Osteoblast (primary cell): ENCODE measurements at places on chromosomes 2 and 18.

- no peak for DNase-seq
Observed at GRCh38 chr18:6365385-6365784, 49.3 kb downstream of the L3MBTL4 start.

GRCh38 chr2:237631007-237631785 lies 3.8 kb downstream of the LRRFIP1 start:
- peak; percentile 81 for DNase-seq

- DNase-seq = peak; percentile 90
Observed at GRCh38 chr2:104857262-104858005, 3.5 kb downstream of the POU3F3 start.

DNA sequence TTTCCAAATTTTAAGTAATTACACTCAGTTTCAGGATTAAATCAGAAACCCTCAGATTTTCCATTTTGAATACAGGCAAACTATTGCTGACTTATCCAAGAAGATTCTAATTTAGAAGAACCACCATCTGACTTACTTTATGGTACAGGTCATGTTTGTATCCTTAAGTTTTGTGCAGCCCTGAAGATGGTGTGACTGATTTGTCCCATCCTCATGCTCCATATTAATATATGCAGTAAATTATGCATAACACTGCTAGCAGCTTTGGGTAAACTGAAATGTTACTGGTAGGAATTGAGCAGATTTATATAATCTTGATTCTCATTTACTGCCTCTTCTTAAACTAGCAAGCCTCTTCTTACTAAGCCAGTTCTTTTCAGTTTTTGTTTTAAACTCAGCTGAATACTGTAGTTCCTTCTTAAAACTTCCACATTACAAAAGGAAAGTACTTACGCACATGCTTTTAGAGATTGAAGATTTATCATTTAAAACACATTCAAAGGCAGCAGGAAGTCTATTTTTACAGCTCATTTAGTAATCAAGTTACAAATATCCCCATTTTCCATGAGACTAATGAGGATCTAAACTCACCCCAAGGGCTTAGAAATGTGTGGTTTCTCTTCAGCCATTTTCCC lies 25.7 kb downstream of the MEX3C start:
- no peak for DNase-seq

DNA sequence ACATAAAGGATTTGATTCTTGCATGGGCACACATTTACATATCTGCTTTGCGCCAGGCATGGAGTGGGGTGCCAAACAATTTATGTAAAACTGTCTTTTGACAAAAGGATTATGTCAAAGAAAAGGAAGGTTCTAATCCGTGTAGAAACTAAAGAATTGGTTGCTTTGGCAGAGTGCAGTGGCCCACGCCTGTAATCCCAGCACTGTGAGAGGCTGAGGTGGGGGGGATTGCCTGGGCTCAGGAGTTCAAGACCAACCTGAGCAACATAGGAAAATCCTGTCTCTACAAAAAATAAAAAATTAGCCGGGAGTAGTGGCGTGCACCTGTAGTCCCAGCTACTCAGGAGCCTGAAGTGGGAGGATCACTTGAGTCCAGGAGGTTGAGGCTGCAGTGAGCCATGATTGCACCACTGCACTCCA lies 1.1 kb upstream of the MTERF4 start:
- no peak for DNase-seq

DNA sequence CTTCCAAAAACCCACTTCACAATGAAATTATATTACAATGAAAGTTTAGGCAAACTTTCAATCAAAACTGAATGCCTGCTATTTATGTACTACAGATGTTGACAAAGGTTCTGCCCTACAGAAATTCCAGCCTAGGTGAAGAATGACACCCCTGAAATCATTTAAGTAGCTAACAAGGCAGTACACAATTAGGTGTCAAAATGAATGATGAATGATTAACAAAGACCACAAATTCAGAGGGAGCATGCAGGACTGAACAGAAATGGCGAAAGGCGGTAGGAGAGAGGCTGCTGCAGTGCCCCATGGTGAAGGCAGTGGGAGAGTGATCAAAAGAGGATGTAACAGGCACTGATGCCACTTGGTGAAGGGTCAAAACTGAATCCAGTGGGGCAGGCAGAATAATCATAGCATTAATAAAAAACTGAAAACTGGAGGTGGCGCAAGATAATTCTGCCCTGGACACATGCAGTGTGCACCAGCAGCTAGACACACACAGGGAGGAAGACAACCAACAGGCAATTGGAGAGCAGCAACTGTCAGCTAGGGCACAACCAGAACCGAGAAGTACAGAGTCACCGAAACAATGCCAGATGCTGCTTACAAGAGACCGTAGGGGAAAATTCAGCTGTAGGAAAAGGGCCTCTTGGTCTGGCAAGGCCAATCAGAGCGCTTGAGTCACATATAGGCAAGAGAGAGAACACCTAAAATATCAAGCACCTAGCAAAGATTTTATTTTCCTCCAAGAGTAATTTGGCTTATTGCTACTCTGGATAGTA lies 4.5 kb downstream of the TMEM131 start:
- DNase-seq = no peak

DNA sequence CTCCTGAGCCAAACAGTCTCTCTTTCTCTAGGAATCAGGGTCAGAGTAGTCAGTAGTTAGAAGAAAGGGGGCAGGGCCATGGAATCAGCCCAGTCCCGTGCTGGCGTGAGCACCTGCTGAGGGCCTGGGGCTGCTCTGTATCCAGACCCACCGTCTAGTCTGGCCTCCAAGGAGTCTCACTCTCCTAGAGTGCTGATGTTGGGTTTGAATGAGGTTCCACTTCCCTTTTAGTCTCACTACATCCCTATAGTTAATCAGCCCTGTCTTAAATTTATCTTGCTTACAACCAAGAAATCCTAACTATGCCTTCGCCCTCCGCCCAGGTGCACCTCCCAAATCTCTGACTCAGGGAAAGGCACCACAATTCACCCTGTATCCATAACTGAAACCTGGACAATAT lies 13.4 kb upstream of the KCTD1 start:
- DNase-seq = no peak

DNA sequence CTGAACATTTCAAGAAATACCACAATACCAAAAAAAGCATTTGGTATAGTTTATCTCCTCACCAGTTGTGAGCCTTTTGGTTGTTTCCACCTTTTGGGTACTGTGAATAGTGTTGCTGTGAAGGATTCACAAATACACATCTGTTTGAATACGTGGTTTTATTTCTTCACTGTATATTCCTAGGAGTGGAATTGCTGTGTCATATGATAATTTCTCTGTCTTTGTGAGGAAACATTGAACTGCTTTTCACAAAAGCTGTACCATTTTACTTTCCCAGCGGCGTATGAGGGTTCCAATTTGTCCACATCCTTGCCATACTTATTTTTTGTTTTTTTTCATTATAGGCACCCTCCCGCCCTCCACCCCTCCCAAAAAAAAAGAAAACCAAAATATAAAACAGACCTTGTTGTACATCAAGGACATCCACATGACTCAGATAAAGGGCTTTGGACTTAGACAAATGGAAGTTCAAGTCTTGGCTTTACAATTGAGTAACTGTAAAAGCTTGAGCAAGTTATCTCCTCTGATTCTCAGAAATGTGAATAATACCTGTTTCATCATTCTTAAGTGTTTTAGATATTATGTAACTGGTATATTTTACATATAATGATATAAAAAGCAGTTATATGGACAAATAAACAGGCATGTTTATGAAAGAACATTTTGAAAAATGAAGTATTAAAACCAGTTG lies 19.0 kb downstream of the UBE2E3 start:
- DNase-seq = no peak

- peak; percentile 45 for DNase-seq
Observed at GRCh38 chr2:195411219-195411687, 245.8 kb upstream of the SLC39A10 start.

DNA sequence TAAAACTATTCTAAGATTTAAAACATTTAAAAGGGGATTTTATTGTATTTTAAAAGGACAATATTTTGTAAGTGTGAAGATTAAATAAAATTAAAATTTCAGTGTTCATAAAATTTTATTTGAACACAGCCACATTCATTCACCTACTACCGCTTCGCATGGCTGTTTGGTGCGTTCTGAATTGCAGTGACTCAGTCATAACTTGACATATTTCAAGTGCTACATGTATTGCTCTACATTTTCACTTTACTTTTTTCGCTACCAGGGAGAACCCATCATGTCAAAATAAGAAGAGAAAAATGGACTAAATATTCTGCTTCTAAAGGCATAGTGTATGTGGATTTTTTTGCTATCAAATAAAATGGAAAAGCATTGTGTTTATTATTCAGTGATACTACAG lies 8.7 kb downstream of the PTH2R start:
- no peak for DNase-seq

- DNase-seq = no peak
Observed at GRCh38 chr2:177765698-177766097, 306.9 kb downstream of the PDE11A start.

DNA sequence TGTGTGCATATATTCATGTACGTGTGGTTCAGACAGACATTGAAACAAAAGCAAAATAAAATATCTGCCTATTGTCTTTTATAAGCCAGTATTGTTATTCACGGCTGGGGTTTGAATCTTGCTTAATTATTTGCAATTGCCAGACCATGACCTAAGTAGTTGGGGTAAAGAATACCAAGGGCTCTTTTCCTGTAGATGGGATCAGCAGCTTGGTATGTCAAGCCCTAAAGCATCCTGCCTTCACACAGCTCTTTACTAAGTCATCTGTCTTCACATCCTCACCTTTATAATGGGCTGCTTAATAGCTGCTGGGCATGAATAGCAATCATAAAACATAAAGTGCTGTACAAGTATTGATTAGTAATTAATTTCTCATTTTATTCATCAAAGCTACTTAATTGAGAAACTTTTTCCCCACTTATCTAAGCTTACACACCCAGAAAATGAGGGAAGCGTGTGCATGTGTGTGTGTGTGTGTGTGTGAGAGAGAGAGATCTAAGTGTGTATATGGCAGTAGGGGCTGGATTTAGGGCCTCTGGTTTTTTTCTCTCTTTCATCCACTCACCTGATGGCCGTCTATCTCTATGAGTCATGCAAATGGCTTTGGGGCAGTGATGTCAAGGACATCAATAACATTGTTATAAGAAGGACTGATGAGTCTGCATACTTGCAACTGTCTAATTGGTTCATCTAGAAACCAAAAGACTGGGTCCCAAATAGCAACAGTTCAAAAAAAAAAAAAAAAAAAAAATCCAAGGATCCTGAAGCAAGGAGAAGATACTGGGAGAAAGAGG lies 244.1 kb upstream of the TNP1 start:
- DNase-seq = no peak

DNA sequence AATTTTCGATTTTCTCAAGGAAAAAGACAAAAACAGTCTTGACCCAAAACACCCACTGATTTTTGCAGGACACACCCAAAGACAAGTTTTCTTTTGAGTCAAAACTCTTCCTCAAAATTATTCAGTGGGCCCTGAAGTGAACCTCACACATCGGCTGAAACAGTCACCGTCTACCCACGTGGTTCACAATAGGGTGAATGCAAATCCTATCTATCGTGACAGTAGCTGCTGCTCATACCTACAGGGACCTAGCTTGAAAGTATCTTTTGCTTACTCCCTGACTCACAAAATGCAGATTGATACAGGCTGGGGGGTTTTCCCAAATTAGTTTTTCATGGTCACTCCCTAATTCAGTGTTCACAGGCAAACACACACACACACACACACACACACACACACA lies 10.7 kb upstream of the CD226 start:
- no peak for DNase-seq

DNA sequence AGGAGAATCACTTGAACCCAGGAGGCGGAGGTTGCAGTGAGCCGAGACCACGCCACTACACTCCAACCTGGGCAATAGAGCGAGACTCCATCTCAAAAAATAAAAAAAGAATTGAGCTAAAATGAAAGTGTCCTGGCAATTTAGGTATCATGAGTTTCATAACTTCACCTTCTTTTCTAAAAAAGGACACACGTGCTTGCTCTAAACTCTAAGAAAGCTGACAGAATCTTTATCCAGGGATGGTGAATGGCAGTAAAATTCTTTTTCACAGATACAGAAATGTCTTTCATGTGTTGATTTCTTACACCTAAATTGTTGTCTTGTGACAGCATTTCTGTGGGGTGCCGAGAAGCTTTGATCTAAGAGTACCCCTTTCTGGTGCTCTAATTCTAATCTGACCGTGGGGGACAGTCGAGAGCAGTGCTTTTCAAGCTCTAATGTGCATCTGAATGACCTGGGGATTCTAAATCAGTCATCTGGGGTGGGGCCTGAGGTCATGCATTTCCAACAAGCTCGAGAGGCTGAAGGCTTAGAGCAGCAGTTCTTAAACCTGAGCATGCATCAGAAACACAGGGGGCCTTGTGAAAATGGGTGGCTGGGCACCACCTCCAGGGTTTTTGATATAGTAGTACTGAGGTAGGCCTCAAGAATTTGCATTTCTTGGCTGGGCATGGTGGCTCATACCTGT lies 42.1 kb upstream of the REL start:
- DNase-seq = no peak

DNA sequence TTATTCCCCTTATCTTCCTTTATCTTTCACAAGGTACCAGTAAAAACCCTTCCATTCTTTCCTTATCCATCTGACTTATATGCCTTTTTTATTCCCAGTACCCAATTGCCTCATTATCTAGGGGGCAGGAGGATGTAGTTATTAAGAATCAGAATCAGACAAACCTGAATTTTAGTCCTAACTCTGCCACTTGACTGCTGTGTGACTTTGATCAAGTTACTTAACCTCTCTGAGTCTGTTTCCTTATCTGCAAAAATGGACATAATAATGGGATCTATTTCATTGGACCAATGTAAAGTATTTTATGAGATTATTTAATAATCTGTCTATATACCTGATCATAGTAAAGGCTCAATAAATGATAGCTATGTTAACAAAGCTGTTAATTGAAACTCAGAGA lies 59.6 kb upstream of the SIX3 start:
- DNase-seq = no peak
